ENCODE measurements at places on chromosomes 12 and 14.

DNA sequence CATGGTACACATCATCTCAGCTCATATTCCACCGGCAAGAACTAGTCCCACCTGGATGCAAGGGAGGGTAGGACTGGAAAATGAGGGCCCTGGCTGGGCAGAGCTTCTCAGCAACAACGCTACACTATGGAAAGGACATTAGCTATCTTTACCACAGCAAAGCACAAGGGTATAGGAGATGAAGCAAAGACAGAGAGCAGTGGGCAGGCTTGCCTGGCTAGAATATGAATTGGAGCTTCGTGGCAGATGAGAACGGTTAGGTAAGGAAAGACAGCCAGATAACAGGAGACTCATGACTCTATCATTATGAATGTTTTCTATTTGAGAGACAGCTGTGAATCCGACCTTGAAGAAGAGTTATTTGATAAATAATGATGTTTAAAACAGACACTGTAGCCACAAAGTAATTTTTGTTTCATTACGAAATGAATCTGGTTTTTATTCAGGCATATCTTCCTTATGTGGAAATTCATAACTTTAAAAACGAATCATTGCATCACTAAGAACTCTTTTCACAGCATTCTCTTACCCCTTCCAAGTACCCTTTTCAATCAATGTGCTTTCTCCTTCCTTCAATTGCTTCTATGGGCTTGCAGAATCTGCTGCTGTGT, 59.1 kb upstream of the PCED1B start:
- DNase-seq: no peak

GRCh38 chr14:50768680-50769079, 62.3 kb downstream of the NIN start:
- no peak for DNase-seq

- DNase-seq: no peak
These were observed 61.6 kb downstream of the SERPINA3 start for GRCh38 chr14:94673781-94674231.

- DNase-seq: no peak
These were observed 828.9 kb downstream of the VRK1 start for GRCh38 chr14:97626088-97626487.

DNA sequence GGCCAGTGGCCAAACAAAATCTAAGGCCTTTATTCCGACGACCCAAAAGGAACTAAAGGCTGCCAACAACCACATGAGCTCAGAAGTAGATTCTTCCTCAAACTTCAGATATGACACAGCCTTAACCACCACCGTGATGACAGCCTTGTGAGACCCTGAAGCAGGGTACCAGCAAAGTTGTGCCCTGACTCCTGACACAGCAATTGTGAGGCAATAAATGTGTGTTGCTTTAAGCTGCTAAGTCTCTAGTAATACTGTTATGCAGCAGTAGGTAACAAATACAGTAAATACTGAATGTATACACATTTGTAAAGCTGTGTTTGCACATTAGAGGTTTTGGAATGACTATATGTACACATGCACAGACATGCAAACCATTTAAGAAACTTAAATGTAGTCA, 10.7 kb upstream of the SLC6A13 start:
- DNase-seq: no peak

Measured in esophagus squamous epithelium (tissue), 5 donors.